Aorta (tissue), 5 donors: ENCODE measurements at places on chromosomes 1 and 21. TPM values are rescaled to one million over a fixed set of nuclear protein-coding genes. Genes with fewer than 3 reads are reported as not detected.

- H3K4me1 ChIP-seq, result no peaks in the 10 kb centered on the region
- DNase-seq, result no peak
- H3K4me3 ChIP-seq, result no peak overlapping the region
- H3K27me3 ChIP-seq, result peaks cover 1% of the 10 kb centered on the region
- no peak overlapping the region for H3K27ac ChIP-seq
These were observed 42.0 kb downstream of the ZBTB18 start for GRCh38 chr1:244092964-244093638.

DNA sequence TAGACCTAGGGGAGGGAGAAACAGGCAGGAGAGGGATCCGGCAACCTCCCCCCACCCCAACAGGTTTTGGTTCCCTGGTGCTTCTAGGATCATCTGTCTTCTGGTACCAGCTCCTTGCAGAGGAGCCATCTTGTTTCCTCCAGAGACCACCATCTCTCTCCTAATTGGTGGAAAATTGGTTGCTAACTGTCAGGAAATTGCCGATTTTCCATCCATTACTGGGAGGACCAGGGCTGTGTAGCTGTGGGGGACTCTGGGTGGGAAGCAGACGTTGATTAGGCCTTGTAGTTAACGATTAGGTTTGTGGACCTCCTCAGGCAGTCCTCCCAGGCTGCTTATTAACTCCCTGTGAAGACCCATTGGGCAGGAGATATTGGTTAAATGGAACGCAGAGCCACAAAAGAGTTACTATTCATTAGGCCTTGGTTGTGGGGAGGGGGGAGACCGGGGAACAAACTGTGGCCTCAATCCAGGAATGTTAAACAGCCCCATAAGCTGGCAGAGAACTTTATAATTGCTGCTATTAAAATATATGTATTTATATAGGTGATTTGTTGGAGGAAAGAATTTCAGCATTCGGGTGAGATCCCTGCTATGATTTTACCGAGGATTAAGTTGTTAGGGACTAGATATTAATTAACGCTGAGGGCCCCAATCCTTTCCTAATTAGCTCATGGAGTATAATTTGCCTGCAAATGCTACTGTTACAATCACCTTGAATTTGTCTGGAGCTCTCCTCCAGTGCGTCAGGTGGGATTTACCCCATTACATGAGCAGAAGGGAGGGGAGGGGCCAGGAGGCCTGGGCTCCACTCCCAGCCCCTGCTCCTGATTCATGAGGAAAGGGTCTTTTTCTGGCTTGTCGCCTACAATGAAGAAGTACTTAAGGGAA is 61.2 kb upstream of the TRABD2B start:
- H3K36me3 ChIP-seq, result no peaks in the 10 kb centered on the region
- H3K27me3 ChIP-seq, result no peaks in the 10 kb centered on the region
- H3K4me1 ChIP-seq, result peaks cover 3% of the 10 kb centered on the region

DNA sequence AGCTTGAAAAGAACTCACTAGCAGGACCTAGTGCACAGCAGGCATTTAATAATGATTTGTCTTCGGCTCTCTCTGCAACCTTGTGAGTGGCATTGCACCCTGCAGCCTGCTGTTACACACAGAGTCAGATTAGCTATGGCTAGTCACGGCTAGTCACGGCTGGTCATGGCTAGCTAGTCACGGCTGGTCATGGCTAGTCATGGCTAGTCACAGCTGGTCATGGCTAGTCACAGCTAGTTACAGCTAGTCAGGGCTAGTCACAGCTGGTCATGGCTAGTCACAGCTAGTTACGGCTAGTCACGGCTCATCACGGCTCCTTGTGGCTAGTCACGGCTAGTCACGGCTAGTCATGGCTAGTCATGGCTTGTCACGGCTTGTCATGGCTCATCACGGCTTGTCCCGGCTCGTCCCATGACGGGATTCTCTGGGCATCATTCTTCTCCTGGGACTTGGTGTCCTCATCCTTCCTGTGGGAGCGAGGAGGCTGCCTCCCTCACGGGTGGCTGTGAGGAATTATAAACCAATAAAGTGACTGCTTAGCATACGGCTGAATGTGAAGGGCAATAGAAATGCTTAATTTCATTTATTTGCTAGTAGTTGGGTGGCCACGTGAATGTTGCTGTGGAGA is 12.5 kb upstream of the KIF26B start:
- no peak overlapping the region for H3K4me3 ChIP-seq
- no peaks in the 10 kb centered on the region for H3K27me3 ChIP-seq
- no peak for DNase-seq
- H3K36me3 ChIP-seq, result no peaks in the 10 kb centered on the region

DNA sequence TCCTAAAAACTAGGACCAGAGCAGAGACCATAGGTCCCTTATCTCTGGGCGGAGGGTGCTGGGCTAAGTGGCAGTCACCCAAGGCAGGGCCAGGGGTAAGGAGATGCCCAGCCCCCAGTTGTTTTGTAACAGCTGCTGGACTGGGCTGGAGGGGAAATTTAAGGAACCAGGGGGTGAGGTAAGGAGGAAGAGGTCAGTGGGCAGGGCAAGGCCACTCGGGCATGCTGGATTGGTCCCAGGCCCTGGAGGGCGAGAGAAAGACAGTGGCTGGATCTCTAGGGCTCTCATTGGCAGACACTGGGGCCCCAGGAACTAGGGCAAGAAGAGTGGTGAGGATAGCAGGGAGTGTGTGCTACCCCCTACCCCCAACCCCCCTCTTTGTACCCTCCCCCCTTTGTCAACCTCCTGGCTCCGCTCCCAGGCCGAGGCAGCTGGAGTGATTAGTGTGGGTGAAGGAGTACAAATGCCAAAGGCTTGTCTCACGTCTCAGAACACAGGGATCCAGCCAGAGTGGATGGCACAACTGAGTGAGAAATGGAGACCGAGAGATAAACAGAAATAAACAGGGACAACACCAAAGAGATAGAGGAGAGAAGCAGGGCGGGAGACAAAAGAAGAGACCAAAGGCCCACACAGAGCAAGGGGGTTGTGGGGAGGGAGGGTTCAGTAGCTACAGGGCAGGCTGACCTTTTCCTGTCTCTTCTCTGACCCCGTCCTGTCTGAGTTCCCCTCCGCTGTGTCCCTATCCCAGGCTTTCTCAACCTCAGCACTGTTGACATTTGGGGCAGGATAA is 20.5 kb upstream of the THRAP3 start:
- no peaks in the 10 kb centered on the region for H3K4me1 ChIP-seq
- H3K27ac ChIP-seq, result peak overlapping the region; percentile 94
- no peak overlapping the region for H3K4me3 ChIP-seq
- no peaks in the 10 kb centered on the region for H3K27me3 ChIP-seq

GRCh38 chr1:43779805-43780403 is 72.6 kb downstream of the ST3GAL3 start:
- no peak for DNase-seq
- H3K36me3 ChIP-seq, result no peaks in the 10 kb centered on the region
- H3K4me1 ChIP-seq, result no peaks in the 10 kb centered on the region

DNA sequence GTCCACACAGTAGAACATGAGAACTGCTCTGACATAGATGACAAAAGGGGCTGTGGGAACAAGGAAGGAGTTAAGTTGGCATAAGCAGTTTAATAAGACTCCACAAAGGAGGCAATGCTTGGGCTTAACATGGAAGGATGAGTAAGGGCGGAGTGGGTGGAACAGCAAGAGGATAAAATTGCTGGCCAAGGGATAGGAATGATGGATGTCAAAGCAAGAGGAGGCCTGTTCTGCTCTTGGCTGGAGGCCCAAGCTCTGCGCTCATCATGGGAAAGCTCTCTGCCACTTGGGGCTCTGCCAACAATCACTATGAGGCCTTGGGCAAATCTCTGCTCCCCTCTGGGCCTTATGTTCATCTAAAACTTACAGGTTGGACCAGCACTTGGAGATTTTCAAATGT is 98.3 kb upstream of the CAMK1G start:
- no peak for DNase-seq
- no peak overlapping the region for H3K4me3 ChIP-seq
- H3K36me3 ChIP-seq, result no peaks in the 10 kb centered on the region
- peaks cover 3% of the 10 kb centered on the region for H3K4me1 ChIP-seq

- H3K27ac ChIP-seq, result no peak overlapping the region
- H3K36me3 ChIP-seq, result no peaks in the 10 kb centered on the region
- DNase-seq, result peak; percentile 85
- H3K4me1 ChIP-seq, result peaks cover 5% of the 10 kb centered on the region
- no peak overlapping the region for H3K4me3 ChIP-seq
- H3K27me3 ChIP-seq, result no peaks in the 10 kb centered on the region
These were observed 69.9 kb downstream of the CACHD1 start for GRCh38 chr1:64539781-64540218.

DNA sequence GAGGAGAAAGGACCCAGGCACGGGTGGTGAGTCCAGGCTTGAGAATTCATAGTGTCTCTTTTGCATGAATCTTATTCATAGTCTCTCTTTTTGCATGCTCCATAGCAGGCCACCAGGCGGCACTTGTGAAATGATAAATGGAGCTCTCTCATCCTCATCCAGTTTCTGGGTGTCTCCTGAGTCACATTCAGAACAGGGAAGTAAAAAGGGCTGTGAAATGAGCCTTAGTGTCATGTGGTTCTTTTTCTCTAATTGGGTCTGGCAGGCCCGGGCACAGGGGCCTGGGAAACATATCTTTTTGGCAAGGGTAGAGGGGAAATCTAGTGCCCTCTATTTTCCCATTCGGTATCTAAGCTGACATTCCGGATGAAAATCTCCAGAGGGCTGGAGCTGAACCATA is 19.1 kb upstream of the NCF2 start:
- H3K4me1 ChIP-seq, result peaks cover 3% of the 10 kb centered on the region
- no peaks in the 10 kb centered on the region for H3K36me3 ChIP-seq
- peak overlapping the region; percentile 39 for H3K27ac ChIP-seq
- H3K27me3 ChIP-seq, result no peaks in the 10 kb centered on the region

Gene ASTN1
- total RNA-seq, result 0.33 TPM

Gene TTC4
- 13.0 TPM for total RNA-seq

Gene SYF2
- total RNA-seq, result 46.1 TPM

Gene DHDDS
- total RNA-seq, result 46.4 TPM
